ENCODE measurements at places on chromosomes 12 and 14.

DNA sequence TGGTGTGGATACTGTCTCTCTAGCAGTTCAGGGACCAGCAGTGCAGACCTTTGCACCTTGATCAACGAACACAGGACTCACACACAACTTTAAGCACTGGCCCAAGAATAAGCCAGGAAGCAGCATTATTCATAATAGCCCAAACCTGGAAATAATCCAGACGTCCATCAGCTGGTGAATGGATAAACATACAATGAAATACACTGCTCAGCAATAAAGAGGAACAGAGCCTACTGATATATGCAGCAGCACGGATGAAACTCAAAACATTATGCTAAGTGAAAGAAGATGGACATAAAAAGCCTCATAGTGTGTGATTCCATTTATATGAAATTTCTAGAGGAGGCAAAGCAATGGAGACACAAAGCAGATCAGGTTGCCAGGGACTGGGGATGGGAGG, 303.9 kb upstream of the FKBP4 start:
- no peak for DNase-seq

GRCh38 chr12:26157001-26157400, 32.2 kb upstream of the BHLHE41 start:
- no peak for DNase-seq

DNA sequence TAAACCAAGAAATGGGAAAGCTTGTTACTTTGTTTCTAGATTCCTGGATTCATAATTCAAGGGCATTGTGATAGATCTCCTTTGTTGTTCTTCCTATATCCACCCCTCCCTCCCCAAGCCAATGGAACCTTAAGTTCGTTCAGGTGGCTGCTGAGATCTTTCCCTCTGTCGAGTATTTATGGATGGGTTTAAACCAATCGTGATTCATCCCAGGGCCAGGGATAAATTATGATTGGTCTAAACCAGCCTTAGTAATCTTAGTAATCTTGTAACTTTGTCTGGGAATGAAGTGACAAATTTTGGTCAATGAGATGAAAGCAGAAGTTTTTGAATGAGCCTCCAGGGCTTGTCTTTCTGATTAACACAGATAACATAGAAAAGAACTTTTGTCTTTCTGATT, 56.1 kb upstream of the PCED1B start:
- no peak for DNase-seq

DNA sequence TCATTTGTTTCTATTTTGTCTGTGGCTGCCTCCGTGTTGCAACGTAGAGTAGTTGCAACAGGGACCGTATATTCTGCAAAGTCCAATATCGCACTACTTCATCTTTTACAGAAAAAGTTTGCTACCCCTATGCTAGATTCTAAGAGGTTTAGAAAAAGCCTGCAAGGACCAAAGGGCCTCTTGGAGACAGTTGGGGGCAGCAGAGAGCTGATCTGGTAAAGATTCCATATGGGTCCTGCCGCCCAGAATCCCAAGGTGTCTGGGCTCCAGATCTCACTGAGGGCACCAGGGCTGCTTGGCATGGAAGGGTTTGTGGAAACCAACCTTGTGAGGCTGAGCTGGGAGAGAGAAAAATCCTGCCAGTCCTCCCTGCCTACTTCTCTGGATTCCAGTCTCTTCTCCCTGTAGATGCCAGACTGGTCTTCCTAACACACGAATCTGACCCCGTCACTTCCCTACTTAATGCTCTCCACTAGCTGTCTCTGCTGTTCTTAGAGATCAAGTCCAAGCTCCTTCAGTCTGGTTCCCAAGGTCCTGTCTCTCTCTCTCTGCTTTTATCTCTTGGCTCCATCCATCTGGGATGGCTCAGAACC, 74.6 kb downstream of the GLRX5 start:
- DNase-seq, result no peak

DNA sequence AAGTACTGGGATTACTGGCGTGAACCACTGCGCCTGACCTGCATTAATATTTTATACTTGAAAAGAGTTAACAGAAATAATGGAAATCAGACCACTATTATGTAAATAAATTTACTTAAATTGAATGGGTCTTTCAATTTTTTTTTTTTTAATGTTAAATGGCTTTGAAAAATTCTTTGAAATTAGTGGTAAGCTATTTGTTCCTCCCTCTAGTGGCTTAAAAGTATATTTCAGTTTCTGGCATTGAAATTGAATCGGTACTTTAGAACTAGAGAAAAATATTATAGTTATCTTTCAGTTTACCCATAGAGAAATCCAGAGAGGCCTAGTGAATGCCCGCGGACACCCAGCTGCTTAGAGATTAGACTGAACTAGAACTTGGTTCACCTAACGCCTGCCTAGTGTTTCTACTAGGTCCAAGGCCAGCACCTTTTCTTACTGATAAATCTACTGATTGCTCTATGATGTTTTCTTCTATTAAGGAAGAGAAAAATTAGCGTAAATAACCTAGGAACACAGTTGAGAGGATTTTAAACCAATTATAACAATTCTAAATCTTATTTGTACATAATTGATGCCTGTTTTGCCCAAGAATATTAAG, 106.5 kb downstream of the EML1 start:
- DNase-seq, result no peak

DNA sequence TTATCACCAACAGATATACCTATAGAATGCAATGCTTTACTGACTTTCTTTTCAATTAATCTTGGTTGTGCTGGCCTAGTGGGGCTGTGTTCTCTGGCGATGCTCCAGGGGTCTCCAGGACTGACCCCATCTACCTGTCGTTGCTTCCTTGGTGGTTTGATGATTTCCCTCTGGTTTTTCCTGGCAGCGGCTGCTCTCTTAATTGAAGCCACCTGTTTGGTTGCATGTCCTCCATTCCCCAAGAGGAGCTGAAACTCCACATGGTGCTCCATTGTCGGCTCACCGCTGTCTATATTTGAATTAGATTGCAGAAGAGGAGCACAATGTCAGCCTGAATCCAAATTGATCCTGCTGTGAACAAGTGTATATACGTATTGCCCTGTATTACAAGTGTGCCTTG, 7.1 kb upstream of the IFNG-AS1 start:
- no peak for DNase-seq

DNA sequence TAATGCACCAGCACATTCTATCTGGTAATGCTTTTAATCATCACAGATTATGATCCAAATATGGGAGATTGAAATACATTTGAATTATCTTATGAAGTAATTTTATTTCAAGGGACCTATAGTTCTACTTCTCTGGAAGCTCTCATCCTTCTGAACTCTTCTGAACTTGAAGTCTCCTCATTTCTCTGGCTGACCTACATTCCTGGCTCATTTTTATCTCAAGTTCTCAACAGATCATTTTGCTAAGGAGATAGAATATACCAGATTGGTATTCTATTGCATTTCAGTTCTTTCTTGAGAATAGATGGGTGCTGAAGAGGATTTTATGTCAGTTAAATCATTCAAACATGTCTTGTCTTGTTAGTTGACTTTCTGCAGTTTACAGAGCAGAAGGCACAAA, 7.9 kb downstream of the HMGA2 start:
- no peak for DNase-seq

GRCh38 chr12:110004598-110004997, 5.4 kb downstream of the ANKRD13A start:
- DNase-seq, result no peak

DNA sequence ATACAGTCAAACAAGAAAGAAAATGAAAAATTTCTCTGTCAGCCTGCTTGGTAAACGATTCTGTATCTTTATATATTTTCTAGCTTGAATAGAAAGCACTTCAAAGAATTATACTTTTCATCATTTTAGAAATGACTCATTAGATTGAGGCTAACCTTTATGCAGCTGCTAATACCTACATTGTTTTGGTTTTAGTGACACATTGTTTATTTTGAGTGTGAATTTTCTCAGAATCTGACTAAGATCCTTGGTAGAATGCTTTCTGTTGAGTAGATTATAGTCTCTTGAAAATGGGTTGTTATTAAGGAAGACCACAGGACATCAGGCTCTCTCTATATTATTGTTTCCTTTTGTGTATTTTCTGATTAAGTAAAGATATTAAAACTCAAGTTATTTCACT, at the start of gene PMCH:
PMCH (minus strand) TSS at position 45 of the 400 bp plus-strand sequence. CDS start 63 bp downstream, outside the sequence.
- DNase-seq, result no peak

- DNase-seq, result no peak
These were observed 16.8 kb downstream of the LGMN start for GRCh38 chr14:92731622-92732115.

- no peak for DNase-seq
These were observed 580.9 kb downstream of the SOX5 start for GRCh38 chr12:23368590-23368989.

- no peak for DNase-seq
These were observed 66.3 kb downstream of the CLIP1 start for GRCh38 chr12:122356192-122356635.

- peak; percentile 37 for DNase-seq
These were observed 34.1 kb downstream of the NOC4L start for GRCh38 chr12:132178316-132178715.

DNA sequence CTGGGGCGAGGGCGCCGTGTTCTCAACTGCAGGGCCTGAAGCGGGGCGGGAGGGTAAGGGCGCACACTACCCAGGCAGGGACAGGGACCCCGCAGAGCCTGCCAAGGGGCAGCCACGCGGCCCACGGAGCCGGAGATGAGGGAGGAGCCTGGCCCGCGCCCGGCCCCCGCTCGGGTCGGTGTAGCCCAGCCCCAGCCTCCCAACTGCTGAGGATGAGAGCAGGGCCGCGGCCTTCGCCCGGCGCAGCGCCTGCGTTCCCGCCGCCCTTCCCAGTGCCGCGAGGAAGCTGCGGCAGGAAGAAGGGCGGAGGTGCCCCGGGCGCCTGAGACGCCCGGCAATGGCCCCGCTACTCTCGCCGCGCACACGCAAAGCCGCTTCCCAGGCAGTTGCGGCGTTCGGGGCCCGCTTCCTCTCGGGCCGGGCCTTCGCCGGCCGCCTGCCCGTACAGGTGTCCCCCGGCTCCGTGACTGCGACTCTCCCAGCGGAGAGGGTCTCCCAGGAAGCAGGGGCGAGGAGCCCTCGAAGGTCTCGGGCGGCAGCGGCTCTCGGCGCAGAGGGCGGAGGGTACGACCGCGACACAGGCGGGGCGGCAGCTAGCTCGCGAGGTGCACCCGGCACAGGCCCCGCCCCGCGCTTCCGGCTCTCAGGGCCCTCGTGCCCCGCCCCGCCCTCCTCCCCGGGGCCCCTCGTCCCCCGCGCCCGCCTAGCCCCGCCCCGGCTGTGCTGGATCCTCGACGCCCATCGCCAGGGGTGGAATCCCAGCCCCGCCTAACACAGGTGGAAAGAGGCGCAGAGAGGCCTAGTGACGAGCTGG, 24.8 kb upstream of the YY1 start:
- DNase-seq, result peak; percentile 59

GRCh38 chr12:82870771-82871377, 184.2 kb downstream of the TMTC2 start:
- DNase-seq, result no peak

DNA sequence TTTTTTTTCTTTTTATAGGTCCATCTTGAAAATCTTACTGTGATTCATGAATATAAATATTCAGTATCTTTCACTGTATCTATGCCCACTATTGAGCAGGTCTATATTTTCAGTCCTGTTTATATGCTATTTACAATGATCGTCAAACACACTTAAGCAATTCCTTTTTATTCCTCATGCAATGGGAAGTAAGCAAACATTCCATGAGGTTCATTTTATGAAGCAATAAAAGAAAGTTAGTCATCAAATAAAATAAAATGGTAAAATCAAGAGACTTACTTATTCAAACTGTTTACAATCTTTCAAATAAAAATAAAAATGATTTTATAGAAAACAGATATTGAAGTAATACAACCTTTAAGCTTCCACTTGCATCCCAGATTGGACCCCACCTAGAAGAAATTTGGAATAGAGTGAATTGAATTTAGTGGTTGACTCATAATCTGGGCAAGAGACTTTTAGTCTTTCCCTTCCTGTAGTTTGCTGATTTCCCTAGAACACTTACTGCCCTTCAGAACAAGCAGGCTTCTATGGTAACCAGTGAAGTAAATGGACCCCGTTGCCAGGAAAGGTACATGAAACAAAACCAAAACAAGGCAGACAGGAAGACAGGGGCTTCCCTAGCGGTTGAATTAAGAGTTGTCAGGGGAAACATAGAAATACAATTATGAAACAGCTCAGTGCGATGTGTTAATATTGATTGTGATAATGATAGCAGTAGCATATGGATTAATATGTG, 241.0 kb upstream of the ATP2B1 start:
- peak; percentile 91 for DNase-seq

DNA sequence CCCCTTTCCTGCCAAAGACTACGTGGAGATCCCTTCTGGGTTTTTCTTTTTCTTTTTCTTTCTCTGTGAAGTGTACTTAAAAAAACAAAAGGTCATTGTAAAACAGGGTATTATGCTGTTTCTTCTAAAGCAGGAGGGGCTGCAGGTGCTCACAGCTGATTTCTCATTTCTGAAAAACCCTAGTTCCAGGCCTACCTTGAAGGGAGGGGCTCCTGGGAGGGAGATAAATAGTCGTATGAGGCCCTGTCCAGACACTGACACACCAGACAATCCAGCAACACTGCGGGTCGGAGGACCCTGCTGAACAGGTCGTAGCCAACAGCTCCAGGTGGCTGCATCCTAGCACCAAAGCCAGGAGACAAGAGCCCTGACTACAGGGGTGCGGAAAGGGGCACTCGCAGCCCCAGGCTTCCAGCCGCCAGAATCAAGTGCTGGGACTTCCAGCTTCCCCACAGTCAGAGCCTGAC, 41.1 kb downstream of the PSMA6 start:
- no peak for DNase-seq

GRCh38 chr12:6476489-6476888, 6.0 kb upstream of the VAMP1 start:
- no peak for DNase-seq

GRCh38 chr12:7899755-7900154, 27.0 kb upstream of the SLC2A14 start:
- no peak for DNase-seq

- peak; percentile 7 for DNase-seq
These were observed 90.1 kb downstream of the NCOR2 start for GRCh38 chr12:124477107-124477915.

DNA sequence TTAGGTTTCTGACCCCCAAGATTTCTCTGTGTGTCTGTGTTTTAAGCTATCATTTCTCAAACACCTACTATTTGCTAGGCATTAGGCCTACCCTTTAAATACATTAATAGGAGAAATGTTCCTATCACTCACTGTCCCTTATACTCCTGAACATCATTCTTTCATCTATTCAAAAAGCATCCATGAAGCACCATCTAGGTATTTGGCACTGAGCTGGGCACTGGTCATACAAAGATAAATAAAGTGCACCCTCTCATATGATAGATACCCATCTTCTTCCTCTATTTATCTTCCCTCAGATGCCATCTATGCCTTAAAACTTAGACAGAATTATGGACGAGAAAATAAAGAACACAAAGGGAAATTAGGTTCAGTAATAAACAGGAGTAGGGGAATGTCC, 20.4 kb downstream of the SIX1 start:
- DNase-seq, result no peak

Data from bone marrow (tissue), 2 donors.